ENCODE measurements at places on chromosomes 5 and 9.

DNA sequence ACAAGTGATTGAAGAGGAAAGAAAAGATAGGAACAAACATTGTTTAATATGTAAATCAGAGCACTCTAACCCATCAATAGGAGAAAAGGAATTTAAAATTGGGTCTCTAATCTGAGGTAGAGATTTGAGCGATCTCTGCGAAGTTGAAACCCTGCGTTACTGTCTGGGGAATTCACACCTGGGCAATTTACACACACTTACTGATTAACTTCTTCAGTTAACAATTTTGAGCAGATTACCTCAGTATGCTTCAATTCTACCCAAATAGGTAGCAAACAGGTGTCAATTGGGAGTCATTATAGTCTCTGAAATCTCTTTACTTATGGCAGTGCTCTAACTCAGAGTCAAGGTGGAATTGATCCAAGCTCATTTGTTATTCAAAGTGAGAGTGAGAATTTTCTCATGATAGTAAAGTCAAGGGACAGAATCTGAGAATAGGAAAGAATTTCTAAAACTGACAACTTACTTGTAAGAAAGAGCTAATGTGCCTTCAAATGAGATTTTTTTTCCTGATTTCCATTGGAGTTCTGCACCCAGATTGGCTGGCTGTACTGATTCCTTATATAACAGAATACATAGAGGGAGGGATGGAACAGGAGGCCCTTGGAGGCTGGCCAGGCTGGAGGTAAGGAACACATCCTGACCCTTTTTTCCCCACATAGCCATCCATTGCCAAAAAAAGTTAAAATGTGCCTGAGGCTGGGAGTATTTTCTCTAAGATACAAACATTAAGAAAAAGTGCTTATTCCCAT, 27.1 kb upstream of the IFNA14 start:
- DNase-seq: no peak

GRCh38 chr9:88739373-88739772, 204.4 kb downstream of the NXNL2 start:
- no peak for DNase-seq

- DNase-seq: no peak
Measured at GRCh38 chr5:137344723-137345322, 154.3 kb downstream of the SPOCK1 start.

DNA sequence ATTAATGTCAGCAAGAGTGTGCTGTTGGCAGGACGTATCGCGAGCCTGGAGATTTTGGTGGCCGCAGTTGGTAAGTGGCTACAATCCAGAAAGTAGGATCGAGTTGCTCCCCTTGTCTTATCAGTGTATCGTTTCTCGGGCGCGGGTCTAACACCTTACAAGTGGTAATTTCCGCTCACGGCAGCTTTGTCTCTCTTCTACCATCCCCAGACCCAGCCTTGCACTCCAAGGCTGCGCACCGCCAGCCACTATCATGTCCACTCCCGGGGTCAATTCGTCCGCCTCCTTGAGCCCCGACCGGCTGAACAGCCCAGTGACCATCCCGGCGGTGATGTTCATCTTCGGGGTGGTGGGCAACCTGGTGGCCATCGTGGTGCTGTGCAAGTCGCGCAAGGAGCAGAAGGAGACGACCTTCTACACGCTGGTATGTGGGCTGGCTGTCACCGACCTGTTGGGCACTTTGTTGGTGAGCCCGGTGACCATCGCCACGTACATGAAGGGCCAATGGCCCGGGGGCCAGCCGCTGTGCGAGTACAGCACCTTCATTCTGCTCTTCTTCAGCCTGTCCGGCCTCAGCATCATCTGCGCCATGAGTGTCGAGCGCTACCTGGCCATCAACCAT, 1.1 kb downstream of the PTGER4 start:
- no peak for DNase-seq

- no peak for DNase-seq
Measured at GRCh38 chr5:180720486-180720885, 19.4 kb downstream of the OR2Y1 start.

GRCh38 chr5:2634399-2635176, 116.9 kb downstream of the IRX2 start:
- no peak for DNase-seq

GRCh38 chr9:81989700-81990099, 1.1 kb downstream of the SPATA31D1 start:
- DNase-seq: no peak

DNA sequence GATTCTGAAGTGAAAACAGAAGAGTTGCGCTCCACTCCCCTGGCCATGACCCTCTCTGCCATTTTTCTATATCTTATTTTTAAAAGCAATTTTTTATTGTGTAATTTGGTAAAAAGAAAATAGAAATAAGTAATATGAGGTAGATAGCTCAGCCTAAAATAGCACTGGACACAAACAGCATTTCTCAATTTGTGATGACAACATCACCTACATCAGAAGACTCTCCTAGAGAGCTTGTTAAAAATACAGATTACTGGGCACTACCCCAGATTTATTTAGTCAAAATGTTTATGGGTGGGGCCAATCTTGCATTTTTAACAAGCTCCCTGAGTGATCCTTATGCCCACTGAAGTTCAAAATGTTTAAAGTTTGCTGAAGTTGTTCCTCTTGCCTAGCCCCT, 40.5 kb upstream of the CCDC112 start:
- no peak for DNase-seq

DNA sequence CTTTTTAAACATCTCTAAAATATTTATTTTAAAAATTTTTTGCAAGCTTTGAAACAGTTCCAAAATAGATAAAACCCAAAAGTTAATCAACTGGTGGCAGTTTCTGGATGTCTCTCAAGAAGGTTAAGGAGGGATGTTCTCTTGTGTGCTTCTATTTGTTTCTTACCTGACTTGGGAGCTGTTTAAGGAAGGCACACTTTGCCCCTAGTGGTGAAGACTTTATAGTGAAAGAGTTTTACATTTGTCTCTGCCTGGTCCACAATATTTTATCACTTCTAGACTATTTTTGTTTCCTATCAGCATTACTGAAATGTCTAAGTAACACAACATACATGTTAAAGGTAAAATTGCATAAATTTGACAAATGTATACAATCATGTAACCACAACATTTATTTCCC, 552.8 kb downstream of the SEMA5A start:
- no peak for DNase-seq

- DNase-seq: no peak
Measured at GRCh38 chr5:3389471-3390026, 206.1 kb upstream of the IRX1 start.

GRCh38 chr5:146906803-146907202, 28.2 kb upstream of the PPP2R2B start:
- DNase-seq: no peak

- no peak for DNase-seq
Measured at GRCh38 chr5:670396-671270, 22.5 kb downstream of the TPPP start.

DNA sequence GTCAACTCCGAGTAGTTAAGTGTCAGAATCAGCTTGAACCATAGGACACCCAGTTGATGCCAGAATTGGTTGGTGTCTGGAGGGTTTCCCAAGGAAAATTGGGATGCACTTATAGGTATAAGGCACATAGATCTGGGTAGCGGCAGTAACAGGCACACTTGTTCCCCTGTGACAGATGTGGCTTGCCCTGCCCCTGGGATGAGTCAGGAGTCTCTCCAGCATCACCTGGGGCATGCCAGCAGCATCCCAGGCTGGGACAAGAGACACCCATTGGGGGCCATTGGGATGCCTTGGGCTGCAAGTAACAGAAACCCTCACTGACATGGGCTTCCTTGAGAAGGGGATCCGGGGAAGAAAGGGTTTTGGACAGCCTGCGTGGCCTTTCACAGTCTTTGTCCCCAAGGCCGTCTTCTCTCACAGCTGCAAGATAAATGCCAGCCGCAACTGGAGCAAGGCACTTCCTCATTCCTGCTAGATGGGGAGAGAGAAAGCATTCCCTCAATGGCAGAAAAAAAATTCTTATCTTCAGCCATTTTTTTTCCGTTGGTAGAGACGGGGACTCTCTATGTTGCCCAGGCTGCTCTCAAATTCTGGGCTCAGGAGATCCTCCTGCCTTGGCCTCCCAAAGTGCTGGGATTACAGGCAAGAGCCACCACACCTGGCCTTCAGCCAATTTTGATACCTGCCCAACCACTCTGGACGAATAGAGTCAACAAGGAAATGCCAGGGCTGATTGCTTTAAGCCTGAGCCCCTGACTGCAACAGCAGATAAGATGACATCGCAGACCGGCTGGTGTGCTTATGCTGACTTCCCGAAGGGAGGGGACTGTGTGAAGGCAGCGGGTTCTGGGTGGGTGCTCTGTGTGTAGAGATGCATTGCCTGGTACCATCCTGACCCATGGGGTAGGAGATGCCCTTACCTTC, 13.3 kb upstream of the RNF130 start:
- no peak for DNase-seq

- no peak for DNase-seq
Measured at GRCh38 chr5:84299959-84300358, 84.7 kb downstream of the EDIL3 start.

DNA sequence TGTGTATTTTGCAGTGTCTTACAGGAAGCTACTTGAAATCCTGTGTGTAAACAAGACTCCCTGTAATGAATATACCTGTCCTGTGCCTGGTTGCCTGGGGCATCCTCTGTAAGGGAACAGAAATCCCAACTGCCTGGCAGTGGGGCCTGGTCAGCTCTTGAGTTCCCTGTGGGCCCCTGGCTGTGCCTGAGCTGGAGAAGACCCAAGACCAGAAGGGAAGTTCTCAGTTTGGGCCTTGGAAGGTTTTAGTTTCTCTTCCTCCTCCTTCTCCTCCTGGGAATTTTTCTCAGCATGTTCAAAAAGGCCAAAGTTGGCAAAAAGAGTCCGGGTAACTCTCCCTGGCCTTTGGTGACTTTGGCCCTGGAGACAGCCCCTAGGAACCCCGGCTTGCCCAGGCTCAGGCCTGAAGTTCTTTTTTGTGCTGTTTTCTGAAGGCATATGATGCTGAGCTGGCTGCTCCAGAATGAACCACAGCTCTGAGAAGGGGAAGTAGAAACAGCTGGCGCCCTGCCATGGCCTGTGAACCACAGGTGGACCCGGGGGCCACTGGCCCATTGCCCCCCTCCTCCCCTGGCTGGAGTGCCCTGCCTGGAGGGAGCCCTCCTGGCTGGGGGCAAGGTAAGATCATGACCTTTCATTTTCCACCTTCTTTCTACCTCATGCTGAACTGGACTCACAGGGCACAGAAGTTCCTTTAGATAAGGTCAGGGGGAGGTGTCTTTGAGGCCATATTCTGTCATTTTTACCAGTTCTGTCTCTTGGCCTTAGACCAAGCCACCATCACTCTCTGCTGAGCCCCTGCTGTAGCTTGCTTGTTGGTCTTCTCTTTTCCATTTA, 5.8 kb downstream of the TMEM268 start:
- DNase-seq: no peak

DNA sequence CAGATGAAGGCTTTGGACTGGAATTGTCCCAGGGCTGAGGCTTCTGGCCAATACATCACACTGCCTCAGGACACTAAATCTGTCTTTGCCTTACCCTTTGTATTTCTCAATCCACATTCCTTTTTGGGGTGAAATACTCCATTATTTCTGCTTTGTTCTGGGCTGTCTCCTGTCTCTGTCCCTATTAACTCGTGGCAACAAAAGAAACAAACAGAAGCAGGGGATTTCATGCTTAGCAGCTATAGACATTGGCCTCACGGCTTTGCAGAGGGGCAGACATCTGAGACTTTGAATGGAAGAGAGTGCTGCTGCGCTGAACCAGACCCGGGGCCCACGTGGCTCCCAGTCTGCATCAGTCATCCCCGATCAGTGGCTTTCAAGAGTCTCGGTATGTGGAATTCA, 129.7 kb downstream of the ARL15 start:
- no peak for DNase-seq

DNA sequence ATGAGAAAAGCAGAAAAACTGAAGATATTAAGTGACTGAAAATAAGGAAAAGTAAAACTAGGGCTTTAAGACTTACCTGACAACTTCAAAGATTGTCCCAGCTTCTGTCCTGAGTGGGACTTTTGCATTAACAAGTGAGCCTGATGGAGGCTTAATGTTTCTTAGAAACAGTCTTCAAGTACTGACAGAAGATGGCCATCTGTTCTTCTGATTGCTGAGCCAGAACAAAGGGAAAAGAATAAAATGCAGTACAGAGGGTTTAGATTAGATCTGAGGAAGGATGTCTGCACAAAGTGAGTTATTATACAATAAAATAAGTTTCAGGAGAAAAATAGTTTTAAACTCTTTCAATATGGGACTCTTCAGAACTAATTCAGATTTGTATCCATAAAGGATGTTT, 500.7 kb downstream of the CETN3 start:
- peak; percentile 68 for DNase-seq

GRCh38 chr5:119328753-119329602, 26.8 kb upstream of the TNFAIP8 start:
- no peak for DNase-seq

GRCh38 chr5:114467729-114468128, 105.9 kb downstream of the KCNN2 start:
- DNase-seq: no peak

Data from NCI-H524 treated with DMSO at 0.1 percent for 48 hours (cell line).